ENCODE measurements at places on chromosomes 7 and 10. TPM values are rescaled to one million over a fixed set of nuclear protein-coding genes. Genes with fewer than 3 reads are reported as not detected.

DNA sequence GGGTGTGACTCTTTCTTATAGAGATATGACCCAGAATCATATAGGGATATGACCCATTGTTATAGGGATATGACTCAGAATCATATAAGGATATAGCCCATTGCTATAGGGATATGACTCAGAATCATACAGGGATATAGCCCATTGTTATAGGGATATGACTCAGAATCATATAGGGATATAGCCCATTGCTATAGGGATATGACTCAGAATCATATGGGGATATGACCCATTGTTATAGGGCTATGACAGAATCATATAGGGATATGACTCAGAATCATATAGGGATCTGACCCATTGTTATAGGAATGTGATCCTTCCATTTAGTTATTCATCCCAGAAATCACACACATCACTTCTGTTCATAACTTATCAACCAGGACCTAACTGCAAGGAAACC, 312.2 kb upstream of the ADARB2 start:
- H3K4me1 ChIP-seq: no peaks in the 10 kb centered on the region
- no peaks in the 10 kb centered on the region for H3K27me3 ChIP-seq
- no peak overlapping the region for H3K27ac ChIP-seq
- H3K36me3 ChIP-seq: no peaks in the 10 kb centered on the region
- H3K4me3 ChIP-seq: no peak overlapping the region

GRCh38 chr10:44307691-44308090, 77.2 kb downstream of the CXCL12 start:
- H3K4me1 ChIP-seq: peaks cover 6% of the 10 kb centered on the region
- H3K27me3 ChIP-seq: no peaks in the 10 kb centered on the region
- no peak overlapping the region for H3K27ac ChIP-seq
- no peaks in the 10 kb centered on the region for H3K36me3 ChIP-seq
- no peak for DNase-seq
- H3K4me3 ChIP-seq: no peak overlapping the region

- no peak overlapping the region for H3K27ac ChIP-seq
- H3K4me3 ChIP-seq: no peak overlapping the region
- no peaks in the 10 kb centered on the region for H3K36me3 ChIP-seq
- H3K27me3 ChIP-seq: no peaks in the 10 kb centered on the region
Observed at GRCh38 chr10:60835049-60835448, 56.8 kb downstream of the CDK1 start.

GRCh38 chr10:21532694-21533466, 1.2 kb upstream of the MLLT10 start:
- peaks cover 2% of the 10 kb centered on the region for H3K27me3 ChIP-seq
- H3K4me3 ChIP-seq: peak overlapping the region; percentile 69
- peak overlapping the region; percentile 89 for H3K27ac ChIP-seq
- H3K36me3 ChIP-seq: no peaks in the 10 kb centered on the region

GRCh38 chr10:75475460-75476182, 44.2 kb downstream of the LRMDA start:
- no peak overlapping the region for H3K27ac ChIP-seq
- no peaks in the 10 kb centered on the region for H3K36me3 ChIP-seq
- H3K4me3 ChIP-seq: no peak overlapping the region
- H3K4me1 ChIP-seq: peaks cover 4% of the 10 kb centered on the region
- DNase-seq: no peak
- no peaks in the 10 kb centered on the region for H3K27me3 ChIP-seq

DNA sequence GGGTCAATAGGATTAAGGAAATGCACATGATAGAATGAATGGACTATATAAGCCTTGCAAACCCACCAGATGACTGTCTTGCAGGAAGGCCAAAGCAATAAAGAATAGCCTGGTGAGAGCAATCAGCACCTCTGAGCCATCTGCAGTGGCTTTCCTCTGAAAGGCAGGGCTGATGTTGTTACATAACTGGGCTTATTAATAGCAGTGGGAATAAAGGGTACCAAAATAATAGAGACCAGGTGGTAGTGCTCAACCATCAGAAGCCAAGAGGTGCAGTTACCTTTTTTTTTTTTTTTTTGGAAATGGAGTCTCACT, 16.8 kb upstream of the VPS26A start:
- no peaks in the 10 kb centered on the region for H3K4me1 ChIP-seq
- H3K4me3 ChIP-seq: no peak overlapping the region
- no peaks in the 10 kb centered on the region for H3K36me3 ChIP-seq
- H3K27me3 ChIP-seq: no peaks in the 10 kb centered on the region
- no peak for DNase-seq
- H3K27ac ChIP-seq: no peak overlapping the region

- H3K4me3 ChIP-seq: no peak overlapping the region
- no peaks in the 10 kb centered on the region for H3K36me3 ChIP-seq
- H3K27me3 ChIP-seq: no peaks in the 10 kb centered on the region
- DNase-seq: no peak
Observed at GRCh38 chr7:40873248-40873647, 738.4 kb downstream of the SUGCT start.

- H3K27me3 ChIP-seq: no peaks in the 10 kb centered on the region
- H3K27ac ChIP-seq: no peak overlapping the region
- H3K4me1 ChIP-seq: no peaks in the 10 kb centered on the region
- no peak overlapping the region for H3K4me3 ChIP-seq
- H3K36me3 ChIP-seq: no peaks in the 10 kb centered on the region
- DNase-seq: no peak
Observed at GRCh38 chr10:9681655-9682054, 1336.0 kb upstream of the CELF2 start.

DNA sequence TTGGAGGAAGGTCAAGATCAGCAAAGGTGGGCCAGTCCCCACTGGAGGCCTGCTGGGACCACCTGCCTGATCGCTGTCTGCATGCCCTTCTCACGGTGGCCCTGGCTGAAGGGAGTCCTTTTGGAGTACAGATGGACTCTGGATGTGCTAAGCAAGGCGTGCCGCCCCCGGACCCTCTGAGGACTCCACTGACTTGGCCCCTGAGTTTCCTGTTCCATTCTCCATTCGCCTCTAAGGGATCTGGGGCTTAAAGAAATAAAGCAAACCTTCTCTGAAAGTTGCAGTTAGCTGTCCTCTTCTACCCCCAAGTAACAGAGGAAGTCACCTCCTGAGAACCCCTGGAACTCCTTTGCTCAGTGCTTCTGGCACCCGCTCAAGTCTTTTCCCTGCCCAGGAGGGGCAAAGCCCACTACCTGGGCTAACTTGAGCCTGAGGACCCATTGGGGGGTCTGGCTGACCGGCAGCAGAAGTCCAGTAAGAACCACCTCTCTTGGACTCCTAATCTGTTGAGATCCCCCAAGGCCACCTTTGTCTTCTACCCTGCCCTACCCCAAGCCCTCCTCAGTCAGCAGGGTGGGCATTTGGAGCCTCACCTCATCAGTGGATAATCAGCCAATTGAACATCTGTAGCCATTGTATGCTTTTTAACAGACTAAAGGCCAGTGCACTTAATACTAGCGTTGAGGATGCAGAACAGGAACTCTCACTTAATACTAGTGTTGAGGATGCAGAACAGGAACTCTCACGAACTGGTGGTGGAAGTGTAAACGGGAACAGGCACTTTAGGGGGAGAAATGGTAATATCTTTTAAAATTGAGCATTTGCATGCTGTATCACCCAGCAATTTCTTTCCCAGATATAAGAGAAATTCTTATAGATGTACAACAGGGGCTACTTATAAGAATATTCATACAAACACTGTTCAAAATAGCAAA, 2.2 kb downstream of the TBATA start:
- H3K4me3 ChIP-seq: no peak overlapping the region
- no peak for DNase-seq
- no peaks in the 10 kb centered on the region for H3K27me3 ChIP-seq
- no peaks in the 10 kb centered on the region for H3K4me1 ChIP-seq
- no peaks in the 10 kb centered on the region for H3K36me3 ChIP-seq
- no peak overlapping the region for H3K27ac ChIP-seq

- H3K27ac ChIP-seq: no peak overlapping the region
- no peaks in the 10 kb centered on the region for H3K36me3 ChIP-seq
- no peak for DNase-seq
- H3K27me3 ChIP-seq: no peaks in the 10 kb centered on the region
- no peaks in the 10 kb centered on the region for H3K4me1 ChIP-seq
Observed at GRCh38 chr10:85946713-85947326, 419.8 kb downstream of the GRID1 start.

GRCh38 chr7:21125297-21125696, 302.6 kb upstream of the SP4 start:
- no peaks in the 10 kb centered on the region for H3K36me3 ChIP-seq
- H3K27ac ChIP-seq: no peak overlapping the region
- no peak for DNase-seq
- no peak overlapping the region for H3K4me3 ChIP-seq
- H3K27me3 ChIP-seq: no peaks in the 10 kb centered on the region

DNA sequence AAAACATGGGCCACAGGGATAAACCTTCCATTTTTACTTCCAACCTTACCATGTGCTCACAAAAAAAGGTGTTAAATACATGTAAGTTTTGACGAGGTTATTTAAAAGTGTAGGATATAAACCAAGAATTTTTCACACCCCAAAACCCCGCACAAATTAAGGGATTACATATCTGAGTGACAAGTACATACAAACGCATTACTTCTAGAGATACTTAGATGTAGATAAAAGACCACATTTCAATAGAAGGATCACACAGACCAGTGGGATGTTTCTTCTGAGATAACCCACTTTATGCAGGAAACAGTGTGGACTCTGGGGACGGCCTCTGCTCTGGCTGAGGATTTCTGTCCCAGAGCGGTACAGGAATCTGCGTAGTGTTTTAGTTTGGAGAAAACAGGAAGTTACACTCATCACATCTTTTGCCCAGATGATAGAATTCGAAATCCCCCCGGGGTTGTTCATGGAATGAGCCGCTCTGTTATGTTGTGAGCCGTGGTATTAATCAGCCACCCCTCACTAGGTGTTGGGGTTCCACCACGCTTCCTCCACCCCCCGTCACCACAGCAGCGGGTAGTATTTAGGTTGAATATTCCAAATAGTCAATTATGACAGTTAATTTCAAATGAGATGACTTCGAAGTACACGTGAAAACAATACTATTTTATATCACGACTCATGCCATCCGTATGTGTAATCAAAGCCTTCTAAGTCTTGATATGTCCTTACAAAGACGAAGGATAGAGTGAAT, 1.3 kb upstream of the CUL1 start:
- DNase-seq: peak; percentile 25
- H3K4me1 ChIP-seq: peaks cover 15% of the 10 kb centered on the region
- no peaks in the 10 kb centered on the region for H3K27me3 ChIP-seq
- H3K4me3 ChIP-seq: peak overlapping the region; percentile 95

DNA sequence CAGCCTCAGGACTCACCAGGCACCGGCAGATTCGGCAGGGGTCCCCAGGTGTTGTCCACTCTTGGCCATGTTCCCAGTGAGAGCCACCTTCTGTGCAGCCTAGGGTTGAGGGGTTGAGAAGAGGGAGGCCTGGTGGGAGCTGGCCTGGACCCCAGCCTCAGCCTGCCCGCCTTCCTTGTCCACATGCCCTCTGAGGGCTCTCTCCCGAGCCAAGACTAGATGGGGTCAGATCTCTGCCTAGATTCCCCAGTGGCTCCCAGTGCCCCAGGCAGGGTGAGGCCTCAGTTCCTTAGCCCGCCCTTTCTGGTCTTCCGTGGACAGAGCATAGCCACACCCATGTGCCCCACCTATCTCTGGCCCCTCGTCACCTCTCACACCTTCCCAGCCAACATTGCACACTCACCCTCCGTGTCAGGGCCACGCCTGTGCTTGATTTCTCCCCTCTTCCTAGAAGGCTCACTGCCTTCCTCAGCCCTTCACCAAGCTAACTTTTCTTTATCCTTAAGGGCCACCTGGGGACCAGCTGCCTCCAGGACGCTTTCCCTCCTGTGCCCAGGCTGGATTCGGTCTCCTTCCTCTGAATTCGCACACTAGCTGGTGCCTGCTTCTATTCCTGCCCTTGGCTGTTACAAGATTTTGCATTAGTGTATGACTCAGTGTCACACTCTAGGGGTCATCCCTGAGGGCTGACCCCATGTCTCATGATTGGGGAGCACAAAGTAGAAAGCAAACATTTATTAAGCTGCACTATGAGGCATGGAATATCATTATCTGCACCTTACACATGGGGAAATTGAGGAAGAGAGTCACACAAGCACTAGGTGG, 7.5 kb downstream of the KCP start:
- no peaks in the 10 kb centered on the region for H3K27me3 ChIP-seq
- H3K27ac ChIP-seq: no peak overlapping the region
- no peak overlapping the region for H3K4me3 ChIP-seq
- peak; percentile 25 for DNase-seq

DNA sequence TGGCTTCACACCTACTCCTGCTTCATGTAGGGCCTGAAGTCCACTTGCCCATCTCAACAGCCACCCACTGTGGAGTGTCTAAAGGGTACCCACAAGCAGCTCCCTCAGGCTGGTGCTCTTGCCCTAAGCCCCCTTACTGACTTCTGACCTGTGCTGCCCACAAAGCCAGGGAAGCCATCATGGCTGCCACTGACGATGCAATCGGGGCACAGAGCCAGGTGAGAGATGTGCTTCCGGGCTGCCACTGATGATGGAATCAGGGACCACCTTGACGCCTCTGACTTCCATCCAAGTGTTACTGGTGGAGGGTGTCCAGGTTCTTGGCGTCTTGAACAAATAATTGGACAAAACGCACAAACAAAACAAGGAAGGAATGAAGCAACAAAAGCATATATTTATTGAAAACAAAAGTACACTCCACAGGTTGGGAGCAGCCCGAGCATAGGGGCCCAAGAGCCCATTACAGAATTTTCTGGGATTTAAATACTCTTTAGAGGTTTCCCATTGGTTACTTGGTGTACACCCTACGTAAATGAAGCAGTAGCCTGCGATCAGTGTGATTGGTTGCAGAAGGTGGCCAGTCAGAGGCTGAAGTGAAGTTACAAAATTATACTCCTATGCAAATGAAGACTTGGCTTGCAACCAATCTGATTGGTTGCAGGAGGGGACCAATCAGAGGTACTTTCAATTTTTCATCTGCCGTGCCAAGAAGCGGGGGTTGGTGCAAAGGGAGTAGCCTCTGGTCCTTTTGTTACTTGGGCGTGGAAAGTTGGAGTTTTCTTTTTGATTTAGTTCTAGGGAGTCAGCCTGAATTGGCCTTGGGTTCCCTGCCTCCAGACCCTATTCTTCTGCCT, 4.5 kb downstream of the CPA2 start:
- no peak overlapping the region for H3K4me3 ChIP-seq
- no peaks in the 10 kb centered on the region for H3K36me3 ChIP-seq
- no peaks in the 10 kb centered on the region for H3K4me1 ChIP-seq
- no peak for DNase-seq
- H3K27me3 ChIP-seq: no peaks in the 10 kb centered on the region

GRCh38 chr10:43857931-43858315, 209.2 kb upstream of the ZNF32 start:
- no peak for DNase-seq
- H3K4me1 ChIP-seq: no peaks in the 10 kb centered on the region
- no peaks in the 10 kb centered on the region for H3K27me3 ChIP-seq
- H3K27ac ChIP-seq: no peak overlapping the region
- no peak overlapping the region for H3K4me3 ChIP-seq
- H3K36me3 ChIP-seq: no peaks in the 10 kb centered on the region

UTF1 gene
- total RNA-seq: not detected

MKX gene
- total RNA-seq: 2.3 TPM

COL28A1 gene
- 3.5 TPM for total RNA-seq

TEX47 gene
- not detected for total RNA-seq

CYP3A4 gene
- total RNA-seq: 0.67 TPM

RARRES2 gene
- 86.7 TPM for total RNA-seq

FFAR4 gene
- total RNA-seq: 44.2 TPM

COBL gene
- total RNA-seq: 36.8 TPM

ACTL6B gene
- total RNA-seq: 0.29 TPM
